H1 (cell line): ENCODE measurements at places on chromosomes 1 and 21.

GRCh38 chr1:37726751-37727585 is 34.7 kb downstream of the CDCA8 start:
- DNase-seq = no peak

DNA sequence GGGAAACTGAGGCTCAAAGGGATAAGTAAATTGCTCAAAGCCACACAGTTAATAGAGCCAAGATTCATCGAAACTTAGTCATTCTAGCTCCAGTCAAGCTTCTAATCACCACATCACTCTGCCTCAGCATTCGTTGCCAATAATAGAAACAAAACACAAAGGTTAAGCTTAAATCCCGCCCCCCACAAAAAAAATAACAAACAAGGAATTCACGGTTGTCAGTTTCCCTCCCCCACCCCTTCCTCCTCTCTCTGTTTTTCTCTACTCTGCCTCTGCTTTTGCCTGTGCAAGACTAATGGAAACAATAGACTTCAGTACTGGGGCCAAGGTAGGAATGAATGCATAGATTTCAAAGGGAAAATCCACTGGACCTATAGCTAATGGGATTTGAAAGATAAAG is 70.7 kb upstream of the ZNF644 start:
- DNase-seq = no peak

DNA sequence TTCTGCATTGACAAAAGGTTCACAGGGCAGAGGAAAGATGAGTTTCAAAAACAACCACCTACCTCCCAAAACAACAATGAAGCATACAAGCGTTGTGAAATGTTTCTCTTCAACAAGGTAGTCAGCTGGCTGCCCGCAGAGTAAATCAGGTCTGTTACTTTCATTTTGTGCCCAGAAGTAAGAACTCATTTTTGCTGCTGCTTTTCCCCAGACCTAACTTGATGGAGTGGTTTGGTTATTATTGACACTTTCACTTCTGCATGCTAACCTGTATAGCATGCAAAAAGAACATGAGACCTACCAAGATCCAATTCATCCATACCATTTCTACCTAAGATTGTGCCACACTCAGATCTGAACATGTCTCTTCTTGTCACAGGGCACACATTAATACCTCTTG is 1.3 kb downstream of the SLC9C2 start:
- no peak for DNase-seq

DNA sequence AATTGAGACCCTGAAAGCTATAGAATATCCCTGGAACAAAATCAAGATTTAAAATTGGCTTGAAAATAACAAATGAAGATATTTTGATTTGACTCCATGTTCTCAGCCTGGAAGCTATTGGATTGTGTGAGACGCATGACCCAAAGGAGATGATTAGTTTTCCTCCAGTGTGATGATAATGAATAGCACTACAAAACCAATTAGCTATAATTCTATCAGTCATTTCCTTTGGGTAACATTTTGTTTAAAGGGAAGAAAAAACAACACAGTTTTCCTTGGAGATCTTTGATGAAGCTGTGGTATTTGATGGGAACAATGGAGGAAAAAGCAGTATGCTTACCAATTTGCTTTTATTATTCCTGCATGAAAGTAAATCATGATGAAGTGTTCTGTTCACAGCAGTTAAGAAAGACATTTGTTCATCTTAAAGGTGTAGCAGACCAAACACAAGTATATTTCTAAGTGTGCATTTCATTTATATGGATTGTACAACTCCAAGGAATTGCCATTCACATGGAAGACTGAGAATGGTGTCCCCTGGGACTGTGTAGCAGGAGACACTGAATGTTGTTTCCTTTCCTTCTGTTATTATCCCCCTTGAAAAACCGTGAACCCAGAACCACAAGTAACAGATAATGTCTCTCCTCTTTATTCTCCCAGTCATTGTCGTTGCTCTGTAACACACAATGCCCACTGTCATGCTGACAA is 111.4 kb downstream of the CACHD1 start:
- no peak for DNase-seq

- no peak for DNase-seq
These were observed 28.7 kb downstream of the TMEM200B start for GRCh38 chr1:29094954-29095353.

GRCh38 chr1:224300346-224300745 is 29.6 kb downstream of the NVL start:
- DNase-seq = no peak

DNA sequence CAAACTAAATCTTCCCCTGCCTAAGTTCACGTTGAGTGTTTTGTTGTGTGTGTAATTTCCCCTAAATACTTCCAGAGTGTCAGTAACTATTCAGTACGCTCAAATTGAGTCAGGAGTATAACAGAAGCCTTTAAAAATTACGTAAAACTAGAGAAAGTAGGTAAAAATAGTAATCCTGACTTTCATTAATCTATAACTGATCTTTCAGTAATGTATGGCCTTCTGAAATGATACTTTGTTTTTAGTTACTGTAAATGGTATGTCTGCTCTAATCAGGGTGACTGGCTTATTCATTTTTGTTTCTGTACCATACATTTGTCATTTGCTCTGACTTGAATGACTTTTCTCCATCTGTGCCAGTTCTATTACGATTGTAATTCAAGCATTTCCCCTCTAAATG is 29.4 kb downstream of the MIER1 start:
- no peak for DNase-seq

DNA sequence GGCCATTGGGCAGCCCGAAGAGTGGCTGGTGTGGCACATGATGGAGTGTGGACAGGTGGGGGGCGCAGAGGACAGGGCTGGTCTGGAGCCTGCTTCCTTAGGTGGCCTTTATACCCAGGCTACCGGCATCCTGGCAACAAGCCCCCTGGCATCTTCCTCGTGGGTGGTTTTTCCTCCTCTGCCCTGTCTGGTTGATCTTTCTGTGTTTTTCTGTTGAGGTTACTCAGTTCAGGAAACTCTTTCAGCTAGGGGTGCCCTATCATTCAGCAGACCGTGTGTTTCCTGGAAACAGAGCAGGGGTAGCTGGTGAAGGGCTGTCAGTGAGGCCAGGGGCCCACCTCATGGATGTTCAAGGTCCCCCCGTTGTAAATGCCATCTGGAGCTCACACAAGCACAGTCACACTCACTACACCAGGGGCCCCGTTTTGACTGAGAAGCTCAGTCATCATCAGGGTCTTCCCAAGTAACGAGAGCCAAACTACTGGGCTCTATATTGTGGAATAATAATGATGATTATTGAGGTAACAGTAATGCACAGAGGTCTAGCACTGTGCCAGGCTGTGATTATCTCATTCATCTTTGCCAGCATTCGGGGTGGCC is at the start of gene KRTAP12-4:
TSS of gene KRTAP12-4 (minus strand) at position 84 of the 600 bp plus-strand sequence. CDS start at position 39, 45 bp downstream.
- no peak for DNase-seq
